Stimulated activated CD4-positive, alpha-beta T cell treated with anti-CD3 and anti-CD28 coated beads, Interleukin-15, amount 100 ng/mL, for 48 hours (primary cell): ENCODE measurements at places on chromosomes 3 and 15.

GRCh38 chr15:42402455-42403205 is 43.3 kb downstream of the CAPN3 start:
- no peak for DNase-seq

- DNase-seq = no peak
Measured at GRCh38 chr3:43857361-43858293, 166.9 kb downstream of the ABHD5 start.

DNA sequence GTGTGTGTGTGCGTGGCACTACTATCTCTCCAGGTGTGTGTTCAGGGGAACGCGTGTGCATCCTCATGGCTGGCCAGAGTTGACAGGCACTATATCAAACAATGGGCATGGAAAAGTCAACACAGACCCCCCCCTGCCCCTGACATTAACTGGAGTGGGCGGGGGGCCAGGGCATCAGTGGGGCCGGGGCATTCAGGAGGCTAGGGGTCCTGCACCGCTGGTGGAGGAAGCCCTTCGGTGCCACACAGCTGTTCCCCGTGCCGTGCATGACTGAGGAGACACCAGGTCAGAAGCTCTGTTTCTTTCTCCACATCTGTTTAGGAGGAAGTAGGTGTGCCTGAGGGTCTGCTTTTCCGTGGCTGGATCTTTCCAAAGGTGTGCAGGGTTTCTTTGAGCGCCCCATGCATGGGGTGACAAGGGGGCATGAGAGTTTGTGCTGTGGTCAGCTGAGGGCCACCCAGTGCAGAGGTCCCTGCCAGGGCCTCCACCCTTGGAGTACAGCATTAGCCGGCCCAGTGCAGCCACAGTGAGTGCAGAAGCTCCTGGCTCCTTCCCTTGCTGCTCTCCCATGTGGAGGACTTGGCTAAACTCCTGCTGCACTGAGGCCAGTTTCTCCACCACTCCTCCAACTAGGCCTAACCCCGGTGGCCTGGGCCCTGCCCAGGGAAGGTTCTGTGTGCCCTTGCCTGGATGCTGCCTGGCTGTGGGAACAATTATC is 7.5 kb downstream of the C3orf22 start:
- no peak for DNase-seq

DNA sequence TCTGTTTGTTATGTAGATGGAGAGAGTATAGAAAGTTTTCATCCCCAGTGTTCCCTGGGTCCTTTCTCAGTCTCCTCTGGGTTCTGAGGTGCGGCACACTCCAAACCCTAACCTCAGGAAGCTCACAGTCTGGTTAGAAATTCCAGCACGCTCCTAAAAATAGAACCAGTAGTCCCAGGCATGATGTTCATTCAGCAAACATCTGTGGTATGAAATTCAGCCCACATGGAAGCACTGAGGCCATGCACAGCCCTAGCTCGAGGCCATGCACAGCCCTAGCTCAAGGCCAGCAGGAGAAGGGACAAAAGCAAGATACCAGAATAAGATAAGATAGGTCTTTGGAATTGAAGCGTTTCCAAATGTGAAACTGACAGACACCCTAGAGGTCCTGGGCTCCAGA is 82.3 kb upstream of the OXTR start:
- no peak for DNase-seq

- no peak for DNase-seq
Measured at GRCh38 chr3:27387625-27388024, 18.4 kb upstream of the NEK10 start.

GRCh38 chr3:194212845-194213331 is 76.9 kb downstream of the HES1 start:
- no peak for DNase-seq

- no peak for DNase-seq
Measured at GRCh38 chr3:195020921-195021320, 250.0 kb downstream of the XXYLT1 start.

GRCh38 chr3:141452045-141452444 is 34.8 kb upstream of the RASA2 start:
- DNase-seq = no peak

DNA sequence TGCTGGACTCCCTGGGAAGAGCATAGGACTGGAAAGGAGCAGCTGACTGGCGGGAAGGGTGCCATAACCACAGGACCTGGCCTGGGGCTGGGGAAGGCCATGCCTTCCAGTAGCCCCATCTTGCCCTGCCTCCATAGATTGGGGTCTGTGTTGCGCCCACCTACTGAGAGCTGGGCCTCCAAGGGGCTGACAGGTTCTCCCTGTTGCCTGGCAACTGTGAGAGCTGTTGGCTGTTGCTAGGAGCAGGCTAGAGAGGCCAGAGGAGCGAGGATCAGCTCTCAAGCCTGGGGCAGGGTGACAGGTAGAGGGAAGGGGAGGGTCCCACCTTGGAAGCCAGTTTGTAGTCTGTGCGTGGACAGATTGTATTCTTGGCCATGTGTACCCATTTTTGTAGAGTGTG is 2.8 kb upstream of the GNAI2 start:
- DNase-seq = no peak

GRCh38 chr3:127214975-127215374 is 22.0 kb downstream of the PRR23E start:
- no peak for DNase-seq

DNA sequence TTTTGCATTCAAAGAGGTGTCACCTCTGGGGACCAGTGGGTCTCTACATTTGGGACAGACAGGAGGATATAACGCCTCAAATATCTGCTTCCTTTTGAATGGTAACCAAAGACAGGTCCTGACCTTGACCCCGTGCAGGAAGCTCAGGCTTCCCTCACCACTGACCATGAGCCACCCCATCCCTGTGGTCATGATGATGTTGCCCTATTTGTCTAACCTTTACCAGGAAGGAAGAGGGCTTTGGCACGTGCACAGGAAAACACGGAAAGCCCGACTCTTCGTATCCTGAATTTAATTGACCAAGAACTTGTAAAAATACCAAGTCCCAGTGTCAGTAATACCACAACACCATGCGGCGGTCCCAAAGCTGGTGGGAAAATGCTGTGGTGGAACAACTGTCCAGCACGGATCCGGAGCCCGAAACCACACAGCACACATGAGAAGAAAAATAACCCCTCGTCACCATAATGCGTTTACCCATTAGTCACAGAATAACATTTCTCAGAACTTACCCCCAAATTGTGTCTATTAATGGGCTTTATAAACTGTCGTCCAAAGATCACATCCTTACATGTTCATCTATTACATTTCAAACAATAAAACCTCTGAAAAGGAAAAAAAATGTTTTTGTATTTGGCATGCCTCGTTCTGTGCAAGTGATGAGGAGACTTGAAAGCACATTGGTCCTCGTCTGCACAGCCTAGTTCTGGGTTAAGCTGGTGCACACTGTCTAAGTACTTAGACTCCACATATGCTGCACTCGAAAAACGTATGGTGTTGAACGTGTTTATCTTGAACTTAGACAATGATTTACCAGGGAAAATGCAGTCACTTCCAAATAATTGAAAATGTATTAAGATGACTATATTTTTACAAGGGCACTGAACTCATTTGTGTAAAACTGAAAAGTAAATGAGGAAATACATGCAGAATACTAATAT is 118.9 kb upstream of the IGF1R start:
- no peak for DNase-seq

DNA sequence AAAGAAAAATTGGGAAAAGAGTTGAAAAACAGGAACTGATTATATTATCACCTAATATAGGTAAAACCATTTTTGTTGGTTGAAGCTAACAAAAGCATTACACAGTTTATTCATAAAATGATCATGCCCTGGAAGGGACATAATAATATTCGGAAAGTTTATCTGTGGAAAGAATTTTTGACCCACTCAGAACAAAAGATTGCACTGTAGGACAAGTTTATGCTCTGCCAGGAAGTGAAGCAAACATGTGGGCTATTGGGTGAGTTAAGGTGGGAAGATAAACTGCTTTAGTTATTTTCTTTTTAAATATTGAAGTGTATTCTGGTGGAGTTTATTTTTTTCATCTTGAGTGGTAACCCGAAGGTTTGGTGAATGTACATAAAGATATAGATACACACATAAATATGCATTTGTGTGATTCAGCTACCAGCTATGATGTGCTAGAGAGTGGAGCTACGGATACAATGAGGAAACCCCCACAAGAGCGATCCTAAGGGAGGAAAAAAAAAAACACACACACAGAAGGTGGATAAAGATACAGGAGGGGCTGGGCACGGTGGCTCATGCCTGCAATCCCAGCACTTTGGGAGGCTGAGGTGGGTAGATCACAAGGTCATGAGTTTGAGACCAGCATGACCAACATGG is 506.4 kb upstream of the THBS1 start:
- no peak for DNase-seq

DNA sequence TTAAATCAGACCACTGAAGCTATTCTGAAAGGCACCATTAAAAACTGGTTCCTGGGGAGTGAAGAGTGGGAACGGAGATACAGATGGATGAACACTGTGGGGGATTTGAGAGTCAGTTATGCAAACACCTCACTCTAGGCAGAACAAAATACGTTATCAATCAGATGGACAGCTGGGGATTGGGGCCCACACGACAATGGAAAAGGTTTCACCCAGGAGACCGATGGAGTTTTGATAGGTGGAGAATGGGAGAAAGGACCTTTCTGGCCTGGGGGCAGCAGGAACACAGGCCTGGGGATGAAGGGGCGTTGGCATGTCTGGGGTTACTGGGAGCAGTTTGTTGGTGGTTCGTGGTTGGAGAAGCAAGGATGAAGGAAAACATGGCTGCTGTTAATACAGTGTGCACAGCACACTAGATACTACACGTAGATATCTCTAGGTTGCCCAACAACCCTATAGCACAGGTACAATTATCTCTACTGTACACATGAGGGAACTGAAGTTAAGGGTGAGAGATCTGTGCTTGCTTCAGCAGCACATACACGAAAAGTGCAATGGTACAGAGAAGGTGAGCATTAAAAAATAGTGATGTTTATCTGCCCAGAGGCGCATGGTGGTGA is 16.5 kb downstream of the ST6GAL1 start:
- DNase-seq = no peak

- DNase-seq = no peak
Measured at GRCh38 chr15:62482785-62483429, 317.8 kb upstream of the C2CD4B start.

- DNase-seq = no peak
Measured at GRCh38 chr3:105139881-105140560, 226.7 kb upstream of the ALCAM start.

GRCh38 chr3:34012102-34012461 is 213.7 kb downstream of the PDCD6IP start:
- no peak for DNase-seq

DNA sequence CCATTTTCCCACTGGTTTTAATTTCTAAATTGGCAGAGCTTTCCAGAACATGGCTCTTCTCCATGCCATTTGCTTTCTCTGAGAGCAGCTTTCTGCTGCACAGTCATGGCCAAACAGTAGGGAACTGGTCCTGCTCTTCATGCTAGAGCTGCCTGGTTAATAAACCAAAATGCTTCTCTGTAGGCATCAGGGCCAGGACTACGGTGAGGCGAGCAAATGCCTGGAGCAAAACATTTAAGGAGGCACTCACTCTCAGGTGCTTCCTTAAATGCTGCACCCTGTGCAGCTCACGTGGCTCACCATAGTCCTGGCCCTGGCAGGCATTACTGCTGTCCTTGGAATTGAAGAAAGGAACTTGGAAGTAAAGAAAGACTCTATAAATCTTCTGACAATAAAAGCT is 48.5 kb upstream of the PPP2R3A start:
- no peak for DNase-seq

GRCh38 chr3:43248973-43249372 is 37.4 kb upstream of the SNRK start:
- no peak for DNase-seq

DNA sequence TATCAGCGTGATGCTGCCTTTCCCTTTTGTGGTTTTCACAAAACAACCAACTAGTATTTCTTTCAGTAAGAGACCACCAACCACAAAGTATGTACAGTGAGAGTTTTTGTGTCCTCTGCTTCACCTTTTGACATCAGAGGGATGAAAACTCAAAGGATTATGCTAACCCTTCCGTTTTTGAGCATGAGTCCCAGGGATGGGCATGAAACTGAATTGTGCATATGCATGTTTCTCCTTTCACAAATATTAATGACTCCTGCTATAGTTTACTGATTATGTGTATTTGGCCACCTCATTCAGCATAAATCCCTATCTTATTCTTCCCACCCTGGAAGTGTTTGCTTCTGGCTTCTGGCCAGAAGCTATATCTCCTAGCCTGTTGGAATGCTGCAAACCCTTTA is 59.2 kb downstream of the RSRC1 start:
- DNase-seq = no peak

GRCh38 chr15:79956354-79956939 is 14.5 kb downstream of the BCL2A1 start:
- no peak for DNase-seq

- DNase-seq = no peak
Measured at GRCh38 chr15:50873935-50874361, 34.5 kb upstream of the AP4E1 start.

DNA sequence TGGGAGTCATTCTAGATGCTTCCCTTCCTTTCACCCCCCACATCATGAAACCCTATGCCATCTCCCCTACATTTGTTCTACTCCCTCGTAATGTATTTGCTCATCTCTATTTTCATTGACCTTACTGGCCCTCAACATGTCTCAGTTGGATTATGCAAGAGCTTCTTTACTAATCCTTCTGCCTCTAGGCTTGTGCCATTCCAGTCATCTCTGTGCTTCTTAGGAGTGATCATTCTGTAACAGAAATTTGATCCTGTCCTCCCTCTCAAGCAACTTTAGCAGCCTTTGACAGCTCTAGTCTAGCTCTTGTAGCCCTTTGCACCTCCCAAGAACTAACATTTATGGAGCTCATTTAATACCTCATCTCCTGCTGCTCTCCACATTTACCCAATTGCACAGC is 64.7 kb downstream of the ISL2 start:
- DNase-seq = no peak

DNA sequence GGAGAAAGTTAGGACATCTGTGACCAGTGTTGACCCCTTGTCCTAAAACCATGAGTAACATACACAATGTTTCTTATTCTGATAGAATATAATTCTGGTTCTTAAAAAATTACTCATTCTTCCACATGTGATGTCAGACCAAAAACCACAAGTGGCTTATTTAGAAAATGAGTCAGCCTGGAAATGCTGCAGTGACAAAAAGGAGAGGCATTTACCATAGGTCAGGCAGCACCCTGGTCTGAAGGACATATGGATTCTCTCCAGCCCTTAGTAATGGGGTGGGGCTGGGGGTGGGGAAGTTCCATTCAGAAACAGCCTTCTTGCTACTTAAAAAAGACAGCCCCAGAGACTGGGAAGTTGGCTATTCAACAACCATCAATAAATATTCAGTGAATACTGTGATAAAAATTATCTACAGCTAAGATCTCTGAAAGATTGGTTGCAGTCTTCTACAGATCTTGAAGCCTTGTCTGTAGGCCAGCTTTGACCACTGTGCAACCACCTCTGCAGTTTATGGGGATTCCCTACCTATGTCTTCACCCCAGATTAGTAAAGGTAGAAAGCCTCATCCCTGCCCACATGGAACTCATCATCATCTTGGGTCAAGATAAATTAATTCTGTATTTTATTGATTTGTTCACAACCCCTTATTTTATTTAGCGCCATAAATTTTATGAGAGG is 34.9 kb upstream of the TIMP4 start:
- peak; percentile 26 for DNase-seq

GRCh38 chr3:64675687-64676247 is 12.0 kb downstream of the ADAMTS9 start:
- DNase-seq = no peak
